ENCODE measurements at places on chromosomes 13 and 19.

- DNase-seq = no peak
These were observed 67.1 kb upstream of the KPNA3 start for GRCh38 chr13:49859560-49859959.

DNA sequence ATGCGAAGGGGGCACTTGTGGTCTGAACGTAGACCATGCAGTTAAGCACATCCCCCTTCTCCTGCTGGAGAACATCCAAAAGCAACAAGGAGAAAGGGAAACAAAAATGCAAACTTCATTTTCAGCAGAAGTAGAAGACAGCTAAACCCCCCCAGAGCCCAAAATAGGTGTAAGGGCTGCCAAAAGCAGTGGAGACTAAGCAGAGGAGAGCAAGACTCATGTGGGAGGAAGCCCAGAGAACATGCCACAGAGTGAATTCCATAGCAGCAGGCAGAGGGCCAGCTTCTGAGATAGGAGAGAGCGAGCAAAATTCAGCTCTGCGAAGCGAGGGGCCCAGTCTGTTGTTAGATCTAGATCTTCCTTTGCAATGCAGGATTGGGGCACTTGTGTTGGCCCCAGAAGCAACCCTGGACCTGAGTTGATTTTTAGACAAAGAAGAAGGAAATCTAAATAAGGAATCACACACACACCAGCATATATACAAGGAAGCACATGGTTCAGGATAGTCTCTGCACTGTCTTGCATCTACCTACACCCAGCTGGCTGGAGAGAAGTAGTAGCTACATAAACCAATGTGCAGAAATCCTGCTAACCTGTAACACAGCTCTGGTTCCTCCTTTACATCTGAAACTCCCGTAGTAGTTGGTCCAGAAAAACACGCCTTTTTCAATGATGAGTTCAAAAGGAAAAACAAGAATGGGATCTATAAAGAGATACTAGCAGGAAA lies 199.6 kb downstream of the SPRY2 start:
- no peak for DNase-seq

DNA sequence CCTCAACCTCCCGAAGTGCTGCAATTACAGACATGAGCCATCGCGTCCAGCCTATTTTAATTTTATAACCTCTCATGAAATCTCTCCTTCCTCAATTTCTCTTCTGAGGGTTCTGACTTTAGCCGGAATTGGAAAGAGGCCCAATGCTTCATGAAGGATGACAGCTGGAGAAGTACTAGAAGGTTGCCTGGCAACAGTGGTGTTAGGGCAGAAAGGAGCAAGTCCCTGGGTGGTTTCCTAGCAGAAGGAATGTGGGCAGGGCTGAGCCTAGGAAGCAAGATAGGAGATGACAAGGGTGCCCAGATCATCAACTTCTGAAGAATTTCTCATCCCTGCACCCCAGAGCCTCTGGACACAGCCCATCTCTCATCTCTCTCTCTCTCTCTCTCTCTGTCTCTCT lies 25.8 kb downstream of the CACNG6 start:
- no peak for DNase-seq

- DNase-seq = no peak
These were observed 9.1 kb downstream of the PCDH17 start for GRCh38 chr13:57640607-57641006.

DNA sequence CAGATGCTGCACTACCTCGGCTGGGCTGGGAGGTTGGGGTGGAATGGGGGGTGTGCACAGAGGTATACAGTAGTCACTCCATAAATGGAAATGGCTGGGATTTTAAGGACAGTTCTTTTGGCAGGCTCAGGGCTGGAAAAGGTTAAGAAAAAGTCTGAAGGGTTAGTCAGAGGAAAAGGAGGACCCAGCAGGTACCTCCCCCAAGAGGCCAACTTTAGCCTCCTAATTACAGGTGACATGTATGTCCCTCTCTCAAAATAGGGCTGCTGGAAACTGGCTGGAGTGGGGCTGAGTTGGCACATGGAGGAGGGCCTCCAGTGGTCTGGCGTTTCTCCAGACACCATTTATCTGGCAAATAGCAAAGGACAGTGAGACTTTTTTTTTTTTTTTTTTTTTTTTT lies 994 bp downstream of the CCDC194 start:
- no peak for DNase-seq

DNA sequence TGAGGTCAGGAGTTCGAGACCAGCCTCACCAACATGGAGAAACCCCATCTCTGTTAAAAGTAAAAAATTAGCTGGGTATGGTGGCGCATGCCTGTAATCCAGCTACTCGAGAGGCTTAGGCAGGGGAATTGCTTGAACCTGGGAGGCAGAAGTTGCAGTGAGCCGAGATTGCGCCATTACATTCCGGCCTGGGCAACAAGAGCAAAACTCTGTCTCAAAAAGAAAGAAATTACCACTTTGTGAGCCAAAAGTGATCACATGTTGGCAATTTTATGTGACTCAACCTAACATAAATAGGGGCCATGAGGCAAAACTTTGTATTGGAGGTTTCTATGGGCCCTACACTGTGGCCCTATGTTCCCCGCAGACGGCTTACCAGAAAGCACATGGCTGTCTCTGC lies 72.2 kb downstream of the MAP4K1 start:
- DNase-seq = no peak

DNA sequence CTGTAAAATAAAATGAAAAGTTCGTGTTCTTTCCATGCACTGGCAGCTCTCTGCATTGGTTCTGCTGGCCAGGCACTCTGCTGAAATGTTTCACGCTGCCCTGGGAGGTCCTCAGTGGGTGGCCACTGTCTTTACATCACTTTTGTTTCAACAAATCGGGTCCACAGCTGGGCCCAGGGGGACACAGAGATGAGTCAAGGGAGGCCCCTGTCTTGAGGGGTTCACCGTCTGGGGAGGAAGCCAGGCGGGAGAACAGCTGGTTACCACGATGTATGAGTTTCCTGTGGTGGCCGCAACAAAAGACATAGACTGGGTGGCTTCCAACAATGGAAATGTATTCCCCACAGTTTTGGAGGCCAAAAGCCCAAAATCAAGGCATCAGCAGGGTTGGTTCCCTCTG lies 5.1 kb upstream of the KLF2 start:
- DNase-seq = no peak

GRCh38 chr13:112759827-112760226 lies 70.0 kb downstream of the ATP11A start:
- no peak for DNase-seq

- no peak for DNase-seq
These were observed 94.2 kb downstream of the USP12 start for GRCh38 chr13:27077451-27077850.

GRCh38 chr13:27450921-27451471 lies 632 bp upstream of the MTIF3 start:
- DNase-seq = no peak

GRCh38 chr13:102648046-102648445 lies 46.8 kb downstream of the METTL21C start:
- no peak for DNase-seq

GRCh38 chr13:24618011-24618955 lies 61.9 kb upstream of the ATP12A start:
- peak; percentile 81 for DNase-seq

DNA sequence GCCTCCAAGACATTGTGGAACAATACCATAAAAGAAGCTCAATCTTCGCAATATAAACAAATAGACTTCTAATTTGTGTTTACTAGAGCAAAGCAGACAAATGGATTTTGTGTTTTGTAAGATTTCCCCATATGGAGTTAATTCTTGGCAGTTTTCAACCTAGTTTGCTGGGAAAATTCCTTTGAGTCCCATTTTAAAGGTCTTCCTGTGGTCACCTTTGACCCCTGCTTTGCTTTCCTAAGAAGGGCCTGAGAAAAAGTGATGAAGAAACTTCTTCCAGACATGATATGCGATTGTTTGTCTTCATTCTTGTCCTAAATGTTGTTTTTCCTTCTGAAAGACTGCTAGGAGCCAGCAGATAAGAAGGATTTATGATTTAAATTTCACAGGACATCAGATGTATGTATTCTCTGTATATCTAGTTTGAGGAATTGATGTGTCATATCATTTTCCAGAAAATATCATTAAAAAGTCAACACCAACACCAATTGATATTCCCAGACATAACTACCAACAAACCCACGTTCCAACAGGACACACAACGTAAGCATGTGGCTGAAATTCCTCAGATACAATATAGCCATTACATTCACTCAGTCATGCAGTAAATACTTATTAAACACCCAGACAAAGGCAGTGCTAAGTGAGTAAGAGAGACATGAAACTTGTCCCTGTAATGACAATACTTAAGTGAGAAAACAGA lies 276.4 kb downstream of the LHFPL6 start:
- no peak for DNase-seq

- DNase-seq = no peak
These were observed 26.8 kb downstream of the ZNF100 start for GRCh38 chr19:21740559-21740958.

GRCh38 chr19:13162724-13163608 lies 12.8 kb downstream of the IER2 start:
- DNase-seq = no peak

- DNase-seq = no peak
These were observed 808.9 kb downstream of the DIAPH3 start for GRCh38 chr13:59354665-59355369.

- DNase-seq = no peak
These were observed 50.4 kb downstream of the ATP8A2 start for GRCh38 chr13:25422153-25422552.

- no peak for DNase-seq
These were observed 1290.9 kb upstream of the ATXN8OS start for GRCh38 chr13:68816715-68817114.

GRCh38 chr13:99527301-99527700 lies 26.0 kb downstream of the TM9SF2 start:
- no peak for DNase-seq

DNA sequence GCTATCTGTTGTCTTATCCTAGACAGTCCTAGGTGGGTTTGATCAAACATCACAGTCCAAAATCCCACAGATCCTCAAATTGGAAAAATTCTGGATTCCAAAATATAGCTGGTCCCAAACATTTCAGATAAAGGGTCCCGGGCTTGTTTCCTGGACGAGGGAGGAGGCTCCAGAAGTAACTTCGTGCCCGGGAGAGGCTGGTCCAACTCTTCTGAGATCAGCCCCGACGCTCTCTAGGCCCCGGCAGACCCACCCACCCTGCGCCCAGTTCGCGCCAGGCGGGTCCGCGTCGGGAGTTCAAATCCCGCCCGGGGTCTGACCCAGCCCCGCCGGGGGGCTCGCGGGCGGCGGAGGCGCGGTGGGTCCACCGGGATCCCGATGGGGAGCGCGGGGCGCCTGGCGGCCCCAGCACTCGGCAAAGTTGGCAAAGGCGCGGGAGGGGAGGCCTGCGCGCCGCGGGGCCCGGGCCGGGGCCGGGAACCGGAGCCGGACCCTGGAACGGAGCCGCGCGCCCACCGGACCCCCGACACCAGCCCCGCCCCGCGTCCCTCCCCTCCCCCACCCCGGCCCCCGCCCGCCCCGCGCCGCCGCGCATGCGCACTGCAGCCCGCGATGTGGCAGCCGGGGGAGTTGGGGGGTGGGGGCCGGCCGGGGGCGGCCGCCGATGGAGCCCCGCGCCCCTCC lies 513 bp downstream of the MIER2 start:
- no peak for DNase-seq

DNA sequence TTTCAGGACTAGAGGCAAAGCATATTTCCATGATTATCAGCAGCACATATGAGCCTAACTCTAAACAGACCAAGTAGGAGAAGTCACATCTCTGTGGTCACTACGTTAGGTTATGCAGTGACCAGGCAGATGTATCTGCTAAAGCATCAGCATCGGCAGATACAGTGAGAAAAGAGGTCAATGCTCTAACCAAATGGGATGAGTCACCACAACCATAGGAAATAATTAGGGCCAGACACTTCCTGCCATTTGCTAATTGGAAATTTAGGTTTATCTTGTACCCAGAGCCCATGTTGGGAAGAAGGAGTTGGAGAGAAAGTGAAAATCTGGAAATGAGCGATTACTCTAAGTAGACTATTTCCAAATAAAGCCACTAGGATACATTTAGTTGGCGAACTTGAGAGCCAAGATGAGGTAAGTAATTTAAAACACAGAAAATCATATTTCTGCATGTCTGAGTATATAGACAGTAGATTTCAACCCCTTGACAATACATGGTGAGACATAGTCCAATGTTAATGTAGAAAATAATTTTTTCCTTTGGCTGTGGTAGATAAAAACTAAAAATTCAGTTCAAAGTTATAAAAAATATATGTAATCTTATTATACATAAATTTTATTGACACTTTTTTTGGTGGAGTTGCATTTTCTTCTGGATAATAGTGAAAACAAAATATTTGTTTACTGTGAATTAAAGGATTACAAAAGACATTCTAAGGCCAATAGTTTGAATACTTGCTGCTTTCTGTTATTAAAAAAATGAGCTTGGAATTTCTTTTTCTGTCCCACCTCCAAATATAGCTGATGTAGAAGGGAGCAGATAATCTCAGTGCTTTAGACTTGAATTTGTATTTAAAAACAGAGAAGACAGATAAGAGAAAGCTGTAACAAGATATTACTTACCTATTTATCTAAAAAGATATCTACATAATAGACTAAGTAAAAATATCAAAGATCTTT lies 104.4 kb upstream of the CSNK1A1L start:
- no peak for DNase-seq

DNA sequence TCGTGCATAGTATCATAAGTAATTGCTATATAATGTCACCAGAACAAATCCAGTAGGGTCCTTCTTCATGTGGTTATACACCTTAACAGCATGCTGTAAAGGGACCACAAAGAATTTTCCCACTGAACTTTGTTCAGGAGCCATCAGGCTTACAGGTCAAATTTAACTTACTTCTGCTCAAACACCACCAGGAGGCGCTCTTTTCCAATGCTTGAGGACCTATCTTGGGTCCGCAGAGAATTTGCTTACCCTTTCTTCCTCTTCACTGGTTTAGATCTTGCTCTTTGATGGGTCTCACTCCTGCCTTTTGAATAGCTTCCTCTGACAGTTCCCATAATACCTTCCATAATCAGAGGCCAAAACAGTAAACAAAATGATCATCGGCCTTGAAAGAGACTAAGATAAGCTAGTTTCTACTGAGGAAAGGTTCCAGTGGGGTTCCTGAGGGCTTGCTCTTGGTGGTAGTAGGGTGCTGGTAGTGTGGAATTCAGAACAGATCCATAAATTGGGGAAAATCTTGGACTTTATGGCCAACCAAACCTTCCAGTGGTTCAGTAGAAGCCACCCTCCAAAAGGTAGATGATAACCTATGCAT lies 37.4 kb downstream of the SCGB2B2 start:
- DNase-seq = no peak

DNA sequence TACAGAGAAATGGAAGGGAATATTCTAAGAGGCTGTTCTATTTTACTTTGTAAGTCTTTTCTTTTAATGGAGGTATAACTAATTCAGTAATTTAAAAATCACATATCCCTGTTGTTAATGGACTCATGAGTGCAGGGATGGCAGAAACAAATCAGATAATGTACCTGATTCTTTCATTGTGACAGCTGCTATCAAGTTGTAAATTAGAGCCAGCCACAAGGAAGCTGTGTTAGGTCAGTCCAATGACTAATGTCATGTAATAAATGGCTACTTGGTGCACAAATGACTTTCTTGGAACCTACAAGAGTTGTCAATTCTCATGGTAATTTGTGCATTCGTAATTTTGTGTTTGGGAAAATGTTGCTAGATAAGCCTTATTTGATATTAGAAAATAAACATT lies 446.4 kb downstream of the DCT start:
- DNase-seq = no peak

- no peak for DNase-seq
These were observed 1.8 kb downstream of the FGF14 start for GRCh38 chr13:102399791-102400674.
